ENCODE measurements at places on chromosomes 7 and 10.

DNA sequence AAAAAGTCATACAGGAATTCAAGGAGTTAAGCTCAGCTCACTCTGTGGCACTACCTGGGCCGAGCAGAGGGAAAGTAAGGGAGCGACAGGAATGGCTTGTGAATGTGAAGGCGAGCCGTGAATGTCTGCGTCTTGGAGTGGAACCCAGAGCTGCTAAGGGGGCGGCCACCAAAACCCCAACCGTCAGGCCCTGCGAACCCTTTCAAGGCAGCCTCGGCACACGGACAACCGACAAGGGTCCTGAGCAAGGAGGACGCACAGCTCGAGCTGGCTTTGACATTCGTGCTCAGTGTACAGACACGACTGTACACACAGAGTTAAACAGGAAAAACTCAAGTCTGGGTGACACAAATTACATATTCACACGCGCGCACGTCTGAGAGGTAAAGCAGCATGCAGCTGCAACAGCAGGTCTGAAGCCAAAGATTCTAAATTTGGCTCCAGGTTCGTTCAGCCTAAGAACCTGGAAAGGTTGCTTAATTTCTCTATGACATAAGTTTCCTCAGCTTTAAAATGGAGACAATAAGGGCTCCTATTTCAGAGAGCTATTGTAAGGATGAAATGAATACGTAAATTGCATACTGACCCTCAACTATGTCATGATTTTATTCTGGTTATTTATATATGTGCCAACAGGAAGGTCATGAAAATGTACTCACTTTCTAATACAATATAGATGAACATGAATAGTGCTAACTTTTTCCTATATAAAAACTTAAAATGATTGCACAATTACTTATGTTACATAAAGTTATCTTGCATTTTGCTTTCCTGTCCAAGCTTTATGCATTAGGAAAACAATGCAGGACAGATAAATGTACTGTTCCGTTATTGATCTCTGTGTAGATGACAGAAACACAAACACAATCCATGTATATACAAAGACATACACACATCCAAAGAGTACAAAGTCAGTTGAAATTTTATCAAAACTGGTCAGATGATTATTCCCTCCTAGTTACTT lies 192.9 kb downstream of the ZMYND11 start:
- DNase-seq: no peak

GRCh38 chr7:80181411-80181810 lies 46.8 kb downstream of the GNAI1 start:
- DNase-seq: no peak

DNA sequence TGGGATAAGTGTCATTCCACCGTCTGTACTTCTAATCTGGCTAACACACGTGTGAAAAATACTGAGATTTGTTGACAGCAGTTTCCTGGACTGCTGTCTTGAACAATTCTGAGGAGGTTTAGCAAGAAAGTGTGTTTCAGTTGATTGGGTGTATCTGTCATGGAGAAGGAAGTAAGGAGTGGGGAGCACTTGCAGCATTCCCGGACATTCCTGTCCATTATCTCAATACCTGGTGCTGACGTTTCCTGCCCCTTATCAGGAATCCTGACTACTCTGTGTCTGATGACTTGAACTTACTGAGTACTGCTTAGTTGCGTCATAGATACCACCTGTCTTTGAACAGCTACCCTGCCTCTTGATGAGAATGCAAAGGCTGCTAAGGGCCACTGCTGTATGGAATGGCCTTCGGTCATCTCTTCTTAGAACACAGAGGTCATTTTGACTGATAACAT lies 72.0 kb upstream of the VKORC1L1 start:
- DNase-seq: no peak

- no peak for DNase-seq
Observed at GRCh38 chr7:133124974-133125373, 43.1 kb upstream of the CHCHD3 start.

GRCh38 chr10:117218654-117219053 lies 21.4 kb downstream of the KCNK18 start:
- DNase-seq: no peak

GRCh38 chr10:6279540-6280267 lies 77.0 kb downstream of the PFKFB3 start:
- DNase-seq: no peak

DNA sequence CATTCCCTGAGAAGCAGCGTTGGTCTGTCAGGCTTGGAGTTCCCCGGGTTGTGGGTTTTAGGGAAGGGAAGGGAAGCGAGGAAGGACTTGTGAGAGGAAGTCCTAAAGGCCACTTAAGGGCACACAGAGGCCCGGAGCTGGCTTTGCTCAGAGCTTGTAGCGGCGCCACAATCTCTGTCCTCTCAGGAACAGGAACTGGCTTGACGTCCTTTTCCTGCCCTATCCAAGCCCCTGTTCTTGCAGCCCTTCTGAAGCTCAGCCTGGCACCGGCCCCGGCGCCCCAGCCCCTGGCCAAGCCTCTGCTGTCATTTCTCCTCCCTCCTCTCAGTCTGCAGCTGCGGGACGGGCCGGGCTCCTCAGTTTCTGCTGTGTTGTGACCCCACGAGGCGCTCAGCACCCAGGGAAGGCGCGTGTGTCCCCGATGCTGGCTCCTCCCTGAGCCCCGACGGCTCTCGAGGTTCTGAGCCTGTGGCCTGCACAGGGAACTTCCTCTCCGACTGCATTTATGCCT lies at the start of gene GIMAP8:
GIMAP8 (plus strand) TSS at position 140 of the 511 bp plus-strand sequence. CDS start 16,069 bp downstream, outside the sequence.
- DNase-seq: peak; percentile 25

Data from stimulated activated CD4-positive, alpha-beta T cell treated with anti-CD3 and anti-CD28 coated beads, TNF-alpha, amount 100 ng/mL, for 1 hour (primary cell).